HFFc6 (cell line): ENCODE measurements at places on chromosomes 7 and 10.
A peak's percentile ranks its signal among the peaks of the same experiment; 100 is the strongest.

DNA sequence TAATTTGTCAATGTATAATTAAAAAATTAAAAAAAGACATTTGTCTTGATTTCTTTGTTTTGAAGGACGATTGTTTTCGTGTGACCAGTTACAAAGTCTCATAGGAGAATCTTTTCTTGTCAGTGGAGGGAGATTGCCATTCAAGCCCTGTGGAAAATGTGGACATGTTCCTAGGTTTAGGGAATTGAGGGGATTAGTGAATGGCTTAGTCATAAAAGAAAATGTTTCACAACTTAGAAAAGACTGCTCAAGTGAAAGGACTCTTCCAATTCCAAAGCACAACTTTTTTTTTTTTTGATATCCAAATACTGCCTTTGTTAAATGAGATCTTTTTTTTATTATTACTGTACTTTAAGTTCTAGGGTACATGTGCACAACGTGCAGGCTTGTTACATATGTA, 140.7 kb upstream of the HABP2 start:
- no peaks in the 10 kb centered on the region for H3K4me1 ChIP-seq
- DNase-seq = no peak
- no peak overlapping the region for H3K27ac ChIP-seq
- no peaks in the 10 kb centered on the region for H3K36me3 ChIP-seq
- H3K27me3 ChIP-seq = peaks cover 12% of the 10 kb centered on the region

- no peaks in the 10 kb centered on the region; the same call in 1 of the 2 replicates for H3K36me3 ChIP-seq
- no peaks in the 10 kb centered on the region for H3K27me3 ChIP-seq
- H3K4me1 ChIP-seq = peaks cover 16% of the 10 kb centered on the region
Measured at GRCh38 chr7:27586825-27587224, 75.9 kb downstream of the HIBADH start.

DNA sequence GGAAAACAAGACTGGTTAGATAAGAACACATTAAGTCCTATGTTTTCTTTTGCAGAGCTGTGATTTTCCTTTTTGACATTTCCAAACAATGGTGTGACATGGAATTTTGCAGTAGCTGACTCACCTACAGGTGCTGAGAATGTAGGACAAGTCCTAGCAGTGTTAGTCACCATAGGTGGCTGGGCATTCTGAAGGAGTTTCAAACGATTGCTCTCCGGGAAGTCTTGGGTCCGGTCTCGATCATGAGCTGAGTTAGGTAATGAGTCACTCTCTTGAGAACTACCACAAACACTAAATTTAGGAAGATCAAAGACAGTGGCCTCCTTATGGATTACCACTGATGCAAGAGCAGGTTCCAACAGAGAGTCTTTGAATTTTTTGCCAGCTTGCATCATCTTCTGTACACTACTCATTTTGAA, 3.6 kb downstream of the FIGNL1 start:
- H3K27ac ChIP-seq = peak overlapping the region; percentile 52; the same call in 1 of the 2 replicates
- H3K27me3 ChIP-seq = 0 out of 2 replicates have a peak, but pooled peaks cover 3% of the 10 kb centered on the region
- H3K4me1 ChIP-seq = peaks cover 37% of the 10 kb centered on the region
- no peak overlapping the region for H3K4me3 ChIP-seq
- peaks cover 15% of the 10 kb centered on the region for H3K36me3 ChIP-seq

GRCh38 chr10:33161550-33162247, 172.8 kb downstream of the NRP1 start:
- no peak overlapping the region for H3K27ac ChIP-seq
- no peaks in the 10 kb centered on the region for H3K36me3 ChIP-seq
- DNase-seq = no peak
- H3K4me3 ChIP-seq = no peak overlapping the region
- H3K27me3 ChIP-seq = no peaks in the 10 kb centered on the region; the same call in 1 of the 2 replicates

- H3K4me3 ChIP-seq = no peak overlapping the region
- no peak for DNase-seq
- H3K27ac ChIP-seq = no peak overlapping the region
- H3K4me1 ChIP-seq = no peaks in the 10 kb centered on the region
- H3K27me3 ChIP-seq = no peaks in the 10 kb centered on the region; the same call in 1 of the 2 replicates
Measured at GRCh38 chr10:23742368-23742767, 303.5 kb downstream of the OTUD1 start.

DNA sequence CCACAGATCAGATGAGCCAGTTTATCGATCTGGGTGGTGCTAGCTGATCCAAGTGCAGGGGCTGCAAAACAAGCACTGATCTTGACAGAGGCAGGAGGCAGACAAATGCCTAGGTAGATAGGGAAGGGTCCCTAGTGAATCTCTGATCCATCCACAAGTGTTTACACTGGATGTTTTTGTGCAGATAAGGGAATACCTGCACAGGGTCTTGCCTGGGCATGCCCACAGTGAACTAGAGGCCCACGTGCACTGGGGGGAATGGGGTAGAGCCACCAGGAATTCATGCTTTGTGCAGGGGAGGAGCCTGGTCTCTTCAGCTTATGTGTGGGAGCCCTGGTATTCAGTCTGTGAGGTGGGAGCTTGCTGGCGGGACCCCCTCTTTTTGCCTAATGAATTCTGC, 50.3 kb downstream of the SDHAF3 start:
- DNase-seq = no peak
- no peaks in the 10 kb centered on the region for H3K36me3 ChIP-seq
- no peak overlapping the region for H3K27ac ChIP-seq

DNA sequence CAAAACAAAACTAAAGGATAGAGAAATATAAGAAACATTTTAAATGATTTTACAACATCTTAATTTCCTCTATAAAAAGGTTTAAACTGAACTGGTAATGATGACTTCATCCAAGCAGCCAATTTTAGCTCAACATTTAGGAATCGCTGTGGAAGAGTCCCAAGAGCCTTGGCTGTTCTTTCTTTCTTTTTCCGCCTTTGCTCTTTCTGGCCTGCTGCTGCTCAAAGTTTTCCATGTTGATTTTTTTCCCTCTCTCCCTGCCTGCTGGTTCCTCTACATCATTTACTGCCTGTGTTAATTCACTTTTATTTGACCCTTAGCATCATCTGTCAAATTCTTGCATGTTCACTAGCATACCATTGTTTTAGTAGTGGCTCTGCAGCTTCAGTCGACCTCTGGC, 146.9 kb downstream of the EVX1 start:
- no peak overlapping the region for H3K4me3 ChIP-seq
- no peaks in the 10 kb centered on the region for H3K4me1 ChIP-seq
- no peaks in the 10 kb centered on the region for H3K36me3 ChIP-seq
- DNase-seq = no peak

DNA sequence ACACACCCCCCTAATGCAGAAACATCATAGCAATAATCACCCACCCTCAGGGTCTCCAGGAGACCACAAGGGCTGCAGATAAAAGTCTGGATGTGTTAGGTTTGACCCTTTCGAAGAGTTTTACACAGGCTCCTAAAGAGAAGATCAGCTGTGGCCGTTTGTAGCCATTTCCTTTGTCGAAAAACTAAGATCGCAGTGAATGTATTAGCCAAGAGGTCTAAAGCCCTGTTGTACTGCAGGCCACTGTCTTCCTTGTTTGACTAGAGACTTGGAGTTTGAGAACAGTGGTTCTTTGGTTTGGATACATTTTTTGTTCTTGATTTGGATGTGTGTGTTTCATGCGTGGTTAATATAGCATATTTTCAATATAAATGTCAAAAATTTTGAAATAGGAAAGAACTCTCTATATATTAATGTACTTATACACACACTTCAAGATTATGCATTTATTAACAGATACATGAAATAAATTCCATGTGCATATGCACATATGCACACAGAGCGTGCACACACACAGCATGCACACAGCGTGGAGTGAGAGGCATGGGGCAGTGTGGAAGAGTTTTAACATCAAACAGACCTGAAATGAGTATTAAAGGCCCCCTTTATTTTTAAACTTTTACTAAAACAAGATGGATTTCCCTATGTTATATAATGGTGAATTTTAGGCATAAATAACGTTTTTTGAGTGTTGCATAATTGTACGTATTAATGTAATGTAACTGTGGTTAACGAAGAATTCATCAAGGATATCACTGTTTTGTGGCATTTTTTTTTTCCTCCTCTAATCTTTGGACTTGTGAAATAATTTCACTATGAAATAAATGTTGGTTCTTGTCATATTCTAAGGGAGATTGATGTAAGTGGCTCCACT, 2.2 kb downstream of the IKZF1 start:
- no peaks in the 10 kb centered on the region for H3K4me1 ChIP-seq
- no peak overlapping the region for H3K27ac ChIP-seq
- no peaks in the 10 kb centered on the region for H3K36me3 ChIP-seq
- no peak for DNase-seq
- H3K27me3 ChIP-seq = peaks cover 11% of the 10 kb centered on the region

GRCh38 chr7:155256761-155257481, 40.8 kb upstream of the INSIG1 start:
- H3K27ac ChIP-seq = no peak overlapping the region
- no peak for DNase-seq
- H3K4me3 ChIP-seq = no peak overlapping the region
- H3K4me1 ChIP-seq = peaks cover 42% of the 10 kb centered on the region
- H3K27me3 ChIP-seq = peaks cover 9% of the 10 kb centered on the region

DNA sequence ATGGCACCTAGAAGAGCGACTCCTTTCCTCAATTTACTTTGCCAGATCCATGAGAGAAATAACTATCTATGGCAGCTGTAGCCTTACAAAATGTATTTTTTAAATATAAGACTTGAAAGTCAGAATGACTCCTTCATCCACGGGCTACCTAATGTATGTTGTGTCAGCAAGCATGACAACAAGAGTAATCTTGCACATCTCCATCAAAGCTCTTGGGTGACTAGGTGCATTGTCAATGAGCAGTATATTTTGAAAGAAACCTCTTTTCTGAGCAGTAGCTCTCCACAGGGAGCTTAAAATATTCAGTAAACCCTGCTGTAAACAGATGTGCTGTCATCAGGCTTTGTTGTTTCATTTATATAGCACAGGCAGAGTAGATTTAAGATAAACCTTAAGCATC, 757.2 kb upstream of the PHF14 start:
- no peaks in the 10 kb centered on the region for H3K4me1 ChIP-seq
- H3K4me3 ChIP-seq = no peak overlapping the region
- no peaks in the 10 kb centered on the region for H3K27me3 ChIP-seq
- DNase-seq = no peak
- no peak overlapping the region for H3K27ac ChIP-seq

DNA sequence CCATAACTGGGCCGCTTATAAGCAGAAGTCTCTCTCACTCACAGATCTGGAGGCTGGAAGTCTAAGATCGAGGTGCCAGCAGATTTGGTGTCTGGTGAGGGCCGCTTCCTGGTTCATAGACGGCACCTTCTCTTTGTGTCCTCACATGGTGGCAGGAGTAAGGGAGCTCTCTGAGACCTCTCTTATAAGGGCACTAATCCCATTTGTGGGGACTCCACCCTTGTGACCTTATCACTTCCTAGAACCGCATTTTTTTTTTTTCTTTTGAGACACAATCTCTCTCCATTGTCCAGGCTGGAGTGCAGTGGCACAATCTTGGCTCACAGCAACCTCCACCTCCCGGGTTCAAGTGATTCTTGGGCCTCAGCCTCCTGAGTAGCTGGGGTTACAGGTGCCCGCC, 8.1 kb downstream of the FBH1 start:
- H3K4me1 ChIP-seq = peaks cover 5% of the 10 kb centered on the region
- no peaks in the 10 kb centered on the region for H3K27me3 ChIP-seq
- no peak for DNase-seq
- peaks cover 44% of the 10 kb centered on the region for H3K36me3 ChIP-seq

DNA sequence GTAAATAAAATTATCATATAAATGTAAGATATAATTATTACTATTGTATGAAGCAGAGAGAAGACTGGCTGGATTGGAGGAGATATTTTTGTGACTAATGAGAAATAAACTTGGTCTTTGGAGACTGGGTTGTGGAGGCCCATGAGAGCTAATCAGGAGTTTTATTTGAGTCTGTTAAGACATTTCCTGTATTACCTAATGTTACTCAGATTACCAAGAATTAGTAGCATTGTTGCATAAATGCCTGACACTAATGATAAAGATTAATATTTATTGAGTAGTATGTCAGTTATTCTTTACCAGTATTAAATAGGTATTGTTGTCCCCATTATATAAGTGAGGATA, 7.1 kb downstream of the CCDC126 start:
- H3K27me3 ChIP-seq = no peaks in the 10 kb centered on the region
- H3K27ac ChIP-seq = no peak overlapping the region
- no peaks in the 10 kb centered on the region for H3K36me3 ChIP-seq
- no peak overlapping the region for H3K4me3 ChIP-seq
- DNase-seq = no peak

GRCh38 chr7:69699931-69700330, 101.7 kb downstream of the AUTS2 start:
- no peaks in the 10 kb centered on the region for H3K4me1 ChIP-seq
- no peak overlapping the region for H3K4me3 ChIP-seq
- no peaks in the 10 kb centered on the region for H3K36me3 ChIP-seq
- H3K27ac ChIP-seq = no peak overlapping the region
- peaks cover 1% of the 10 kb centered on the region; the same call in 1 of the 2 replicates for H3K27me3 ChIP-seq
- no peak for DNase-seq

GRCh38 chr7:55130395-55131141, 111.8 kb downstream of the EGFR start:
- peak; percentile 84 for DNase-seq
- peak overlapping the region; percentile 67 for H3K4me3 ChIP-seq

DNA sequence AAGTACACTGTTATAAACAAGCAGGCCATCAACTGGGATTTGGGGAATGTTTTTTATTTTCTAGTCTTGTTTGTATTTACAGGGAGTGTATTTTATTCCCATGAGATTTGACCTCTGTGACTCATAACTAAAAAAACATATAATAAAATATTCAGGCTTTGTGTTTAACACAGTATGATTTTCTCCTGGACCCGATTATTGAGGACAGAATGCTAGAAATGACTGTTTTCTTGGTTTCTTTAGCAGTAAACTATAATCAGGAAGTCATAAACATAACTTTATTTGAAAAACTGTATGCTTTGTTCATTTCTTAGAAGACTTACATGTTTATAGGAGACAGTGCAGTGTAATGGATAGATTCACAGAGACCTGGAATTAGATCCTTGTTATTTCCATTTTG, 2.1 kb downstream of the NHLRC2 start:
- peak overlapping the region; percentile 91 for H3K4me3 ChIP-seq
- H3K27me3 ChIP-seq = peaks cover 4% of the 10 kb centered on the region; the same call in 1 of the 2 replicates
- no peak for DNase-seq
- H3K27ac ChIP-seq = peak overlapping the region; percentile 51; the same call in 1 of the 2 replicates
- H3K36me3 ChIP-seq = peaks cover 23% of the 10 kb centered on the region
- peaks cover 50% of the 10 kb centered on the region for H3K4me1 ChIP-seq

DNA sequence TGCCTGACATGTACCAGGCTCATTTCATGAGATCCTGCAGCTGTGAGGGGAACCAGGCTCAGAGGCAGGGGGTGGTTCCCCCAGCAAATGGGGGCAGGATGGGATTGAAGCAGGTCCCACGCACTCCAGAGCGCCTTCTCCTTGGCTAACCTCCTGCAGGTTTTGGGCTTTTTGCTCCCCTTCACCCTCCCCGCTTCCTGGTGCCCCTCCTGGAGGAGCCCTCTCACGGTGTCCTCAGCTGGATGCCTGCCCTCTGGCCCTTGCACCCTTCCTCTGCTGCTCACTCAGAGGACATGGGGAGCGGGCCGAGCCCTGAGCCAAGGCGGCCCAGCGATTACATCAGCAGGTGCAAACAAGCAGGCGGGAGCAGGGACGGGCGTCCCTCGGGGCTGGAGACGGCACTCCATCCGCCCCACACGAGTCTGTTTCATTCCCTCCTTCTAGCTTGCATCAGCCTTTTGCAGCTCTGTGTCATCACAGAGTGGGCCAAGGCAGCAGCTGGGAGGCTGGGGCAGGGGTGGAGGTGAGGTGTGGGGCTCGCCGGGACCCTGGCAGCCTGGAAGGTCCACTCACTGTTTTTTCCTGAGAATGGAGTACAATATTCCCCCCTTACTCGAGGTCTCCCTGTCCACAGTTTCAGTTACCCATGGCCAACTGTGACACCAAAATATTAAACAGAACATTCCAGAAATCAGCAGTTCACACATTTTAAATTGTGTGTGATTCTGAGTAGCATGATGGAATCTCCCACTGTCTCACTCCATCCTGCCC, 52.7 kb upstream of the SLC29A3 start:
- no peak for DNase-seq
- H3K27me3 ChIP-seq = peaks cover 1% of the 10 kb centered on the region; the same call in 1 of the 2 replicates
- no peak overlapping the region for H3K27ac ChIP-seq
- H3K4me1 ChIP-seq = peaks cover 35% of the 10 kb centered on the region
- H3K36me3 ChIP-seq = no peaks in the 10 kb centered on the region
